ENCODE measurements at places on chromosomes 2 and 18.

GRCh38 chr18:78662879-78663278 lies 316.7 kb upstream of the SALL3 start:
- DNase-seq, result no peak

DNA sequence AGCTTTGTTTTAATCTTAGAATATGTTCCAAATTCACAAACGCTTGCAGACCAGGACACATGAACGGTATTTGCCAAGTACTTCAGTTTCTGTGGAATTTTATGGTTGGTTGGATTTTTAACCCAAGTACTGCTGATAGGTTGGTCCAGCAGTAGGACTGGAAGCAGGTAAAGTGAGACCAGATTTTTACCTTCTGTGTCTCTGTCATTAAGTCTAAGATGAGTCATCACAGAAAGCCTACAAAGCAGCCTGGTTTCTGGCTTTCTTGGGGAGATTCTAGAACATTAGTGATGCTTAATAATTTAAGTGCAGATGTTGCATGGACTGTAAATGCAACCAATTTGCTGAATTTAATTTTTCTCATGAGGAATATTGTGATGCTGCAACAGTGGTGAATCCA lies 100.5 kb downstream of the SCG2 start:
- DNase-seq, result no peak

DNA sequence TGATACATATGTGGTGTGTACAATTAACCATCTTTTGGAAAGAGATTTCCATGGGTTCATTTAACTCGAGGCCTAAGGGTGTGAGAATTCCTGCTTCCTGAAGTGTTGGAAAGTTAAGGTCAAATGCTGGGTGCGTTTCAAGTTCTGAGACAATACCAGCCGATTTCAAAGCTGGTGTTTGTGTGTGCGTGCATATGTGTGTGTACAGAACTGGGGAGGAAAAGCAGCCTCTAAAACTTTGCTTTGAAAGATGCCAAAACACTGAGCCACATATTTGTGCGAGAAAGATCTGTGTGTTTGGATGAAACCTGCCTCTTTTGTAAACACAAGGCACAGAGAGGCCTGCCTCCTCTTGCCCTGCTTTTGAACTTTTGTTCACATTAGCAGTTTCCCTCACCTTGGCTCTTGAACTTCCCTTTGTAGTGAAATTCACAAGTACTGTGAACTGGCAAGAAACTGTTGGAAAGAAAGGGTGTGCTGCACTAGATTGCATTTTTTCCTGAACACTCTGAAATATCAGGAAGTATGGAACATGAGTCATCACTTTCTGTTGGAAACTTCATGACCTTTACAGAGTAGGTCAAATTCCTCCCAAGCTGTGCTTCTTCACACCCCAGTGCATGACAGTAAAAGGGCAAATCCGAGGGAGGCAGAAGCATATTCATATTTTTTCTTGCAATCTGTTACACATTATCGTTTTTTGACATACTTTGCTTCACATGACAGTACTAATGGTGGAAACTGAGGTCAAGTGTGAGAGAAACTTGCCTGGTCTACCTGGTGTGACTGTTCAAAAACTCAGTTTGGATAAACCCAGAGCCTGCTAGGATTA lies 20.0 kb upstream of the CAVIN2 start:
- no peak for DNase-seq

- DNase-seq, result no peak
These were observed 210.9 kb upstream of the PKDCC start for GRCh38 chr2:41836948-41837347.

DNA sequence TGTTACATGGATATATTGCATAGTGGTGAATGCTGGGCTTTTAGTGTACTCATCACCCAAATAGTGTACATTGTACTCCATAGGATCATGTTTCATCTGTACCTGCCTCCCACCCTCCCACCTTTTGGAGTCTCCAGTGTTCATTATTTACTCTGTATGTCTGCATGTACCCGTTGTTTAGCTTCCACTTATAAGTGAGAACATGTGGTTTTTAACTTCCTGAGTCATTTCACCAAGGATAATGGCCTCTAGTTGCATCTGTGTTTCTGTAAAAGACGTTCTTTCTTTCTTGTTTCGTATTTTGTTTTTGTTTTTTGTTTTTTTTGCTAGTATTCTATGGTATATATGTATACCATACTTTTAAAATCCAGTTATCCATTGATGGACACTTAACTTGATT lies 107.5 kb downstream of the MSTN start:
- no peak for DNase-seq

DNA sequence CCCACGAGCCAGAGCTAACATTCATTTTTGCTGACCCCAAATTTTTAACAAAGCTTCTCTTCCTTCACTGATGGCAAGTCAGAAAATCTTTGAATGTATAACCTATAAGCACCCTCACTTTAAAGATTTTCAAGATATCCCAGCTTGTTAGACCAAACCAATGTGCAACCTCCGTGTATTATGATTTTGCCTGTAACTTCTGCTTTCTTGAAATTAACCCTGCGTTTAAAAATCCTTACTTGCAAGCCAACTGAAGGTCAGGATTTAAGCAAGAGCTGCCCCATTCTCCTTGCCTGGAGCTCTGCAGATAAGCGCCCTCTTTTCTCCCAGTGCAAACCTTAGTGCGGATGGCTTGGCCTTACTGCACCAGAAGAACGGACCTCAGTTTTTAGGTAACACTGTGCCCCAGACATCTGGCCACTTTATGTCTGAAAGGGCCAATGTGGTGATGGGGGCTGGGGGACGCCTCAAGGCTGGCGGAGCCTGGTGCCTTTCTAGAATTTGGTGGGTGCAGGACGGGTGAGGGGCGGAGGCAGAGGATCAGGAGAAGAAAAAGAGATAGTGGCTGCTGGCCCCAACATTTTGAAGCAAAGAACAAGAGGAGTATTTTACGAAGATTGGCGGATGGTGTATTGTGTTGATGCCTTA lies 805 bp upstream of the TNFRSF11A start:
- DNase-seq, result no peak

DNA sequence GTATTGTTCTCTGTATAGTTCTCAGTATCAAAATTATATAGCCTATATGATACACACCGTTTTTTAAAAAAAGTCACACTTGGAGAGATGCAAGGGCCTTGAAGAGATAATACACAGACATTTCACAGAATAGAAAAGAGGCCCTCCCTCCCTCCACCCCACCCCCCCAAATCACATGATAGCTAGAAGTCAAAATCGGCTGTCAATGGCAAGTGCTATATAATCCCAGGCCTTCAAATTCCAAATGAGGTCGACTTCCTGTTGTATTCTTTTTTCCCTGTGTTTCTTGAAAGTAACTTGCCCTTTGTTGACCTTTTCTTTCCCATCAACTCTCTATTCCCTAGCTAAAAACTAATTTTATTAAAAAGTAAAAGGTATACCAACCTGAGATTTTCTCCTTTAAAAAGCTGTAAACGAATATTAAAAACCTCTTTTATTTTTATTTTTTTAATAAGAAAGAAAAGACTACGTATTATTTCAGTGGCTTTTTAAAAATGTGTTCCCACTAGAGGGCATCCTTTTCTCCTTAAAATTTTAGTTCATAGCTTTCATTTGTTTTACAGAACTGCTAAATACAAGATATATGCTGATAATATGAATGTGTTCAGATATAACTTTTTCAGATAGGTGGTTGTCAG lies 46.6 kb downstream of the KCMF1 start:
- DNase-seq, result no peak
